ENCODE measurements at places on chromosomes 2 and 18.

DNA sequence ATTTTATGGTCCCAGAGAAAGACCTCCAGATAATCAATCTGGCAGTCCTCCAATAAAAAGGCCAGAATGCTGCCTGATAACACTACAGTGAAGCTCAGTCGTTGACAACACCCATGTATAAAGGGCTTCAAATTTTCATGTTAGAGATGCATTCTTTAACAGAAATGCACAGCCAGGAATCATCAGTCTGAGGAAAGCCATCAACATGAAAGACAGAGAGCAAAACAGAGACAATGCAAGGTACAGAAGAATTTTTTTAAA lies 13.8 kb downstream of the BABAM2 start:
- DNase-seq = no peak

DNA sequence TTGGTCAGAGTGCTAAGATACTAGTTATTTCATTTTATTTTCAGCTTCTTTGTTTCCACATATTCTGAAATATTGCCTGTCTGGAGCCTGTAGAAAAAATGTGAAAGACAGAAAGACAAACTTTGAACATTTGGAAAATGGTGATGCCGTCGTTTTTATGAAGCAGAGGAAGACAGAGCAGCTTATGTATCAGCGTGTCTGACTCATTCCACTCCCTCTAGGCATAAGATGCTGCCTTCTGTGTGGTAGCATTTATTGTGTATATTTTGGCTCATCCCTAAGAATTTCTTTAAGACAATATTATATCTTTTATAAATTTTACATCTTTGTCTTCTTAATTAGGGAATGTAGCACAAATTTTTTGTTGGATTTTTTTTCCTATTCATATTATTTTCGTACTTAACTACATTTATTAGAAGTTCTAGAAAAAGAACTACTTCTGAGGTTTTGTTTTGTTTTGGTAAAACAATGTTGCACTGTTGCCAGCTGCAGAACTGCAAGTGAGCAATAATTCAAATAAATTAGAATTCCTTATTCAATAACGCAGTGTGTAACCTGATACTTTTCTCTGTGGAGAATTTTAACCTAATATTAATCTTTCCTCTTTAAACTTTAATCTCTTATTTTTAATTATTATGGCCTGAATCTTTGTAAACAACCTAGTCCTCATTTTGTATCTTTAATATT lies 300.4 kb downstream of the ZNF407 start:
- DNase-seq = no peak

- DNase-seq = no peak
Measured at GRCh38 chr2:124149571-124149970, 124.5 kb downstream of the CNTNAP5 start.

DNA sequence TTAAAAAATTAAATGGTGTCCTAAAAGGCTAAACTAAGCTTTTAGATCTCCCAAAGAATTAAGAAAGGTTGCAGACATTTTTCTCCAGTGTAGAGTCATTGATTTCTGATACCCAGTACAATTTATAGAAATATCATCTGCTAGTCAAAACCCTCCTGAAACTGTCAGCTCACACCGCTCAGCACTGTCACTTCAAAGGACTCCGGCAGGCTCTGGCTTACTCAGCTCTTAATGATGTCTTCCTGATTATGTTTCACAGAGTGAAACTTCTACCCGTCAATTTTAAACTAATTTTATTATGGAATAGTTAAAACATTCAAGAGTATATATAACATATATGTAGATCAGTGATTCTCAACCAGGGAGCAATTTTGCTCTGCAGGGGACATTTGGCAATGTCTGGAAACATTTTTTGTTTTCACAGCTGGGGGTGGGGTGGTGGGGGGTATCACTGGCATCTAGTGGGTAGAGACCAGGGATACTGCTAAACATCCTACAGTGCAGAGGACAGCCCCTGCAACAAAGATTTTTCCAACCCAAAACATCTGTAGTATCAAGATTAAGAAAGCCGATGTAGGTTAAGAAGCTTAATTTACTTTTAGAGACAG lies 31.6 kb downstream of the CDK15 start:
- DNase-seq = no peak

DNA sequence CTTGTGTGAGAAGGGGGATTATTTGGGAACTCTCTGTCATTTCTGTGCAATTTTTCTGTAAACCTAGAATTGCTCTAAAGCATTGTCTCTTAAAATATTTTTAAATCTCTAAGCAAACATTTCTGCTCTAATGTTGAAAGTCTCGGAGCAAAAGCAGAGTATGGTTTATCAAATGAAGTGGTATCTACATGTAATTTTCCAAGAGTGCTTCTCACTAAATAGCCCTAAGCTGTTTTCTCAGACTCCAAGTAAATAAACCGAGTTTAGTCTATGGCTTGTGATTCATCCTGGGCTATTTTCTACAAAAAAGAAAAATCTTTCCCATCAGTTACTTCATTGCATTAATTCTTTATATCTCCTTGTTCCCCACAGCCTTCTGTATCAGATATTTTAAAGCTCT lies 90.8 kb downstream of the METTL4 start:
- DNase-seq = no peak
